ENCODE measurements at places on chromosomes 6 and 20. TPM values are rescaled to one million over a fixed set of nuclear protein-coding genes. Genes with fewer than 3 reads are reported as not detected.

The SYNDIG1 gene
- 1.8 TPM for total RNA-seq

The TPBG gene
- 38.7 TPM for total RNA-seq

The CEP85L gene
- 13.3 TPM for total RNA-seq

The PTPRA gene
- 36.7 TPM for total RNA-seq

The SLC2A10 gene
- total RNA-seq = 19.8 TPM

The ACAT2 gene
- total RNA-seq = 11.1 TPM

The DEFB118 gene
- not detected for total RNA-seq

- no peak overlapping the region for H3K4me3 ChIP-seq
- H3K27me3 ChIP-seq = no peaks in the 10 kb centered on the region
- no peak overlapping the region for H3K27ac ChIP-seq
- no peak for DNase-seq
- no peaks in the 10 kb centered on the region for H3K4me1 ChIP-seq
These were observed 54.4 kb downstream of the SNRNP48 start for GRCh38 chr6:7644417-7644816.

GRCh38 chr6:85803721-85804120, 161.0 kb upstream of the SYNCRIP start:
- no peaks in the 10 kb centered on the region for H3K4me1 ChIP-seq
- H3K27ac ChIP-seq = no peak overlapping the region
- H3K36me3 ChIP-seq = no peaks in the 10 kb centered on the region
- no peaks in the 10 kb centered on the region for H3K27me3 ChIP-seq

DNA sequence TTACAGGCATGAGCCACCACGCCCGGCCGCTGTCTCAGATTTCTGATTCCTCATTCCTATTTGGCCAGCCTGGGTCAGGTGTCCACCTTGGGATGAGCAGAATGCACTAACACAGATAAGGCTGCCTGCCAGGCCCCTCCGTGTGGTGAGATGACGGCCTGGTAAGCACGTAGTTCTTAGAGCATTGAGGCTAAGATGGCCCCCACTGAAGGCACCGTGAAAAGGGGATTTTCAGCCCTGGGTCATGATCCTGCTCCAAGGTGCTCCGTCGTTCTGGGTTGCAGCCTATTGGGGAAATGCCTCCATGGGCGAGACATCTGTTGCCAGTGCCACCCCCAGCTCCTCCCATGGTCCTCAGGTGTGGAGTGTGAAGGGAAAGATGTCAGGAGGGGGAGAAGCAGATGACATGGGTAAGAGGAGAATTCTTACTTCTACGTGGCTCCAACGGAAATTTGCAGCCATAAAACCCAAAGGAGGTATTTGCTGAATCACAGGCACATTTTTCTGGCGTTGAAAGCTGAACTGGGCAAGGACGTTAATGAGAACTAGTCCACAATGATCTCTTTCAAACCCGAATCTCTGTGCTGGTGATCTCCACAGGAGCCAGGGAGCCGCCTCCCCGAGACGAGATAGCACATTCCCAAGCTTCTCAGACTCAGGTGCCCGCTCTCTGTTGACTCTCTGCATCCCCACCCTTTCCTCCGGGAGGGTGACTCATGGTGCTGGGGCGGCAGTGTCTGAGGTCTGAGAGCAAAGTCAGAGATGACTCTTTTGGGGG, 34.0 kb upstream of the BMP6 start:
- no peak overlapping the region for H3K27ac ChIP-seq
- no peak for DNase-seq
- no peaks in the 10 kb centered on the region for H3K36me3 ChIP-seq
- no peak overlapping the region for H3K4me3 ChIP-seq
- no peaks in the 10 kb centered on the region for H3K27me3 ChIP-seq

DNA sequence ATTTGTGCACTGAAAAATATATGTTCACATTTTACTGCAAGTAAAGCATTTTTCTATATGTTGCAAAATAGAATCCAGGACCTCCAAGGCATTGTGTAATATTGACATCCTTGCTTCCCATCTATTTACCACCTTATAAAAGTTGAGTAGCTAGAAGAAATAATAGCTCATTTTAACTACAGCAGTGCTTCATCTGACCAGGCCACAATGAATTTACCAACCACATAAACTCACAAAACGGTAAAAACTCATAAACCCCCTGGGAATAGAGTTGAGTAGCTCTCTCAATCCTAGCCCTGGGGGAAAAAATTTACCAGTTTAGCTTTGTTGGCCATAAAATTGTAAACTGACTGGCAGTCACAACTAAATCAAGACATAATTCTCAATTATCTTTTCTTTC, 3.9 kb downstream of the ATXN1 start:
- H3K27ac ChIP-seq = no peak overlapping the region
- no peak for DNase-seq
- H3K36me3 ChIP-seq = no peaks in the 10 kb centered on the region

GRCh38 chr6:4640139-4640538, 136.1 kb upstream of the CDYL start:
- no peak overlapping the region for H3K4me3 ChIP-seq
- no peak overlapping the region for H3K27ac ChIP-seq
- H3K27me3 ChIP-seq = no peaks in the 10 kb centered on the region
- no peaks in the 10 kb centered on the region for H3K36me3 ChIP-seq
- no peak for DNase-seq

GRCh38 chr6:34697904-34698559, 1.5 kb upstream of the ILRUN start:
- DNase-seq = no peak
- H3K4me3 ChIP-seq = no peak overlapping the region
- H3K27me3 ChIP-seq = no peaks in the 10 kb centered on the region
- peaks cover 19% of the 10 kb centered on the region for H3K4me1 ChIP-seq
- H3K36me3 ChIP-seq = no peaks in the 10 kb centered on the region

GRCh38 chr6:14713966-14714631, 531.8 kb upstream of the JARID2 start:
- H3K36me3 ChIP-seq = no peaks in the 10 kb centered on the region
- H3K4me1 ChIP-seq = no peaks in the 10 kb centered on the region
- no peak overlapping the region for H3K27ac ChIP-seq
- DNase-seq = no peak
- no peaks in the 10 kb centered on the region for H3K27me3 ChIP-seq
- no peak overlapping the region for H3K4me3 ChIP-seq

DNA sequence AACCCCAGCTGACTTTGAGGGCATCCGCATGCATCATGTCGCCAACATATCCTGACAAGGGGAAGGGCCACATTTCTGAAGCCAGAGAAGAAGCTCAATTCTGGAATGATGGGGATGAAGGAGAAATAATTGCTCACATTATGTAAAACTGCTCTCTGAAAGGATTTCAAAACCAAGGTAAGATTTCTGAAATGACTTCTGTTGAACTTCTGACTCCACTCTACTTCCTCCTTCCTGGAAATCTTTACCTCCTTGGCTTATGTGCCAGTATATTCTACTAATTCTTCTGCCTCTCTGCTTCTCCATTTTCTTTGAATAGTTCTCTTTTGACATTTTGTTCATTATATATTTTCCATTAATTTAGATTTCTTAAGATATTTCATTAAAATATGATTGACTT, 31.9 kb downstream of the HLA-DPB1 start:
- DNase-seq = no peak
- H3K27ac ChIP-seq = no peak overlapping the region
- H3K4me3 ChIP-seq = no peak overlapping the region
- peaks cover 11% of the 10 kb centered on the region for H3K27me3 ChIP-seq
- H3K36me3 ChIP-seq = no peaks in the 10 kb centered on the region

GRCh38 chr20:23520185-23520584, 29.3 kb downstream of the CST8 start:
- H3K4me1 ChIP-seq = no peaks in the 10 kb centered on the region
- no peak overlapping the region for H3K4me3 ChIP-seq
- H3K36me3 ChIP-seq = no peaks in the 10 kb centered on the region
- DNase-seq = no peak
- no peak overlapping the region for H3K27ac ChIP-seq

DNA sequence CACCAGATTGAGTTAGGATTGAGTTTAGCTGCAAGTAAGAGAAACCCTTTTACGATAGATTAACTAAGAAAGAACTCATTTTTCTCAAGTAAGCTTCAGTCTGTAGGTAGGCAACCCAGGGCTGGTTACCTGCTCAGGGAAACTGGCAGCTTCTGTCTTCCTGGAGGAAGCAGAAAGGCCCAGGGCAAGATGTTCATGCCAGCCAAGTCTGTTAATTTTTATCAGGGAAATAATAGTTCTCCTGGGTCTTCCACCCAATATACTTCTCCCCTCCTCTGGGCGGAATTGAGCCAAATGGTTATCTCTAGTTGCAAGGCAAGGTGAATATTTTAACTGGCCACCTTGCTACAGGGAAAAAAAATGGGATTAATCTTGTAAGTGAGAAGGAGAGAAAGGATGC, 98.2 kb downstream of the UTRN start:
- H3K27me3 ChIP-seq = no peaks in the 10 kb centered on the region
- H3K27ac ChIP-seq = no peak overlapping the region
- no peaks in the 10 kb centered on the region for H3K36me3 ChIP-seq
- H3K4me3 ChIP-seq = no peak overlapping the region
- DNase-seq = no peak
- peaks cover 25% of the 10 kb centered on the region for H3K4me1 ChIP-seq

GRCh38 chr20:51811042-51811355, 8.7 kb upstream of the SALL4 start:
- no peak overlapping the region for H3K27ac ChIP-seq
- no peaks in the 10 kb centered on the region for H3K4me1 ChIP-seq
- no peak for DNase-seq
- no peaks in the 10 kb centered on the region for H3K27me3 ChIP-seq
- no peak overlapping the region for H3K4me3 ChIP-seq
- no peaks in the 10 kb centered on the region for H3K36me3 ChIP-seq

GRCh38 chr6:170554796-170555137, 598 bp downstream of the TBP start:
- no peaks in the 10 kb centered on the region for H3K36me3 ChIP-seq
- peaks cover 27% of the 10 kb centered on the region for H3K4me1 ChIP-seq
- no peak for DNase-seq
- H3K27ac ChIP-seq = peak overlapping the region; percentile 88

- no peaks in the 10 kb centered on the region for H3K36me3 ChIP-seq
- no peak overlapping the region for H3K27ac ChIP-seq
- H3K4me3 ChIP-seq = no peak overlapping the region
- no peak for DNase-seq
These were observed 102.1 kb downstream of the MTFR2 start for GRCh38 chr6:136148051-136148450.

Measured in thoracic aorta (tissue), 2 donors.